ENCODE measurements at places on chromosomes 2 and 18.

DNA sequence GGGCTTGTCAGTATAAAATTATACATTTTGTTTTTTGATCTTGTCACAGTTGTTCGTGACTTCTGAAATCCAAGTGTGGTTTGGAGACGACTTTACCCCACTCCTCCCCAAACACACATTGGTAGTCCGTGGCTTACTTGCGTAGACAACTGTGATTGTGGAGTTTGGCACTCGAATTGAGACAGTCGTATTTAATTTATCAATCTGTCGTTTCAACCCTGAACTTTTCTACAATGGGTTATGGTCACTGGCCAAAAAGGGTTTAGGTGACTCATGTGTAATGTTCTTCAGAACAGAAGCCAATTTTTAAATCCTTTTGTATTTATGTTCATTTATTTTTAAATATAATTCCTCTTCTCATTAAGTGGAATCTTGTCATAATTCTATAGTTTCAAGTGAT, 129.9 kb downstream of the SPTBN1 start:
- DNase-seq = no peak

GRCh38 chr2:241813644-241814392, 4.8 kb downstream of the NEU4 start:
- DNase-seq = no peak

- no peak for DNase-seq
Measured at GRCh38 chr2:48283586-48284269, 246.2 kb upstream of the STON1 start.

DNA sequence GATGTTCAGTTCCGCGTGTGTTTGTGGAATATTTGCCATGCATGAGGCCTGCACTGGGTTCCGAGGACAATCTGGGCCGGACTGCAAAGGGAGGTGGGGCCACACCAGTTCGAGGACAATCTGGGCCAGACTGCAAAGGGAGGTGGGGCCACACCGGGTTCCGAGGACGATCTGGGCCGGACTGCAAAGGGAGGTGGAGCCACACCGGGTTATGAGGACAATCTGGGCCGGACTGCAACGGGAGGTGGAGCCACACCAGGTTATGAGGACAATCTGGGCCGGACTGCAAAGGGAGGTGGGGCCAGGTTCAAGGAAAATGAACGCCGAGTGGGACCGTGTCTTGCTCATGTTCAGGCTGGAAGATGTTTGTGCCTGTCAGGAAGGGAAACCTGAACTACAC, 97.8 kb upstream of the HDAC4 start:
- DNase-seq = no peak

- DNase-seq = no peak
Measured at GRCh38 chr2:109368798-109369197, 239.8 kb downstream of the SH3RF3 start.

GRCh38 chr2:53087874-53088461, 679.6 kb upstream of the CHAC2 start:
- DNase-seq = no peak

GRCh38 chr2:233643128-233643527, 6.9 kb downstream of the UGT1A10 start:
- DNase-seq = no peak

DNA sequence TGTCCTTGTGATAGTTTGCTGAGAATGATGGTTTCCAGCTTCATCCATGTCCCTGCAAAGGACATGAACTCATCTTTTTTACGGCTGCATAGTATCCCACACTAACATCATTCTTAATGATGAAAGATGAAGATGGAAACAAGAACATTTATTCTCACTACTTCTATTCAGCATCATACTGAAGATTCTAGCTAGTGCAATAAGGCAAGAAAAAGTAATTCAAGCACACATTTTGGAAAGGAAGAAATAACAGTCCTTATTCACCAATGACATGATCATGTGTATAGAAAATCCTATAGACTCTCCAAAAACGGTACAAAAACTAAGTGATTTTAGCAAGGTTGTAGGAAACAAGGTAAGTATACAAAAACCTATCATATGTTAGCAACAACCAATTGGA, 37.2 kb downstream of the RELCH start:
- DNase-seq = no peak

All from stimulated activated CD8-positive, alpha-beta memory T cell treated with anti-CD3 and anti-CD28 coated beads, Interleukin-15, amount 100 ng/mL, for 24 hours (primary cell).